ENCODE measurements at places on chromosomes 16 and 17.

DNA sequence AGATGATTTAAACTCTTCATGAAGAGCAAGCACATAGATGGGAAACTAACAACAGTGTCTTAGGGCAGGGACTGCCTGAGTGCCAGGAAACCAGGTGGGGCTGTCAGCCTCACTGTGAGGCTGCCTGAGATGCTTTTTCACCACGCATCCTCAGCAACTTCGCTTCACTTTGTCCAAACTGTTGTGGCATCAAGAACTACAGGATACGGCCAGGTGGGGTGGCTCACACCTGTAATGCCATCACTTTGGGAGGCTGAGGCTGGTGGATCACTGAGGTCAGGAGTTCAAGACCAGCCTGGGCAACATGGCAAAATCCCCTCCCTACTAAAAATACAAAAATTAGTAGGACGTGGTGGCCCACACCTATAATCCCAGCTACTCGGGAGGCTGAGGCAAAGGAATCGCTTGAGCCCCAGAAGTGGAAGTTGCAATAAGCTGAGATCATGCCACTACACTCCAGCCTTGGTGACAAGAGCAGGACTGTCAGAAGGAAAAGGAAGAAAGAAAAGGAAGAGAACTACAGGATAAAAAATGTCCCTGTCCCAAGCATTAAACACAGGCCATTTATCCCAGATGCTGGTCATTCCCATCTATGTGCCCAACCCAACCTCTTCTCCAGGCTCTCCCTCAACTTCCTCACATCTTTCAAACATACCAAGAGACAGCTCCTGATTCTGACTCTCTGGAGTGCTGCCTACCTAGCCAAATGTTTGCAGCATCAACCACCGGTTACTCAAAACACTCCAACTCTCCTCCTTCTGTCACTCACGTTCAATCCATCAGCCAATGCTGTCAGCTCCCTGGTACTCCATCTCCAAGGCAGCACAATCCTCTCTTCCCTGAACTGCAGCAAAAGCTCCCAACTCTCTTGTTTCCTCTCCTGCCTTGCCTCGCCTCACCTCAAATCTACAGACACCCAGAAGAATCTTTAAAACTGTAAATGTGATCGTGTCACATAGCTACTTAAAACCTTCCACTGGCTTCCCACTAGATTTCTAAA lies 1.6 kb downstream of the EIF4A3 start:
- no peak for DNase-seq

DNA sequence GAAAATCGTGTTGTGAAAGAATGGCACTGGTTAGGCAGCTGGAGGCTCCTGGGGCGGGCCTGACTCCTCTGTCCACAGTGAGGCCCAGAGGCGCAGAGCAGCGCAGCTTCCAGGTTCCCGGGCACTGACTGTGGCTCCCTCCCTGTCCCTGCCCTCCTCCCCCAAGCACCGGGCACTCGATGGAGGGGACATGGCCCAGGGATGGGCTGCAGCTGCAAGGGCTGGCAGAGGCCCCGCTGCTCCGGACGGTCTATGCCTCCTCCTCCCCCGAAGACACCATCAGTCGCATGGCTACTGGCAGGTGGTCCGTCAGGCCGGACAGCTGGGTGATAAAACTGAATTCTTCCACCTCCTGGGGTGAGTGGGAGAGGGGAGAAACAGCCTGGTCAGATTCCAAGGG lies 50.1 kb downstream of the PRMT7 start:
- DNase-seq: no peak

DNA sequence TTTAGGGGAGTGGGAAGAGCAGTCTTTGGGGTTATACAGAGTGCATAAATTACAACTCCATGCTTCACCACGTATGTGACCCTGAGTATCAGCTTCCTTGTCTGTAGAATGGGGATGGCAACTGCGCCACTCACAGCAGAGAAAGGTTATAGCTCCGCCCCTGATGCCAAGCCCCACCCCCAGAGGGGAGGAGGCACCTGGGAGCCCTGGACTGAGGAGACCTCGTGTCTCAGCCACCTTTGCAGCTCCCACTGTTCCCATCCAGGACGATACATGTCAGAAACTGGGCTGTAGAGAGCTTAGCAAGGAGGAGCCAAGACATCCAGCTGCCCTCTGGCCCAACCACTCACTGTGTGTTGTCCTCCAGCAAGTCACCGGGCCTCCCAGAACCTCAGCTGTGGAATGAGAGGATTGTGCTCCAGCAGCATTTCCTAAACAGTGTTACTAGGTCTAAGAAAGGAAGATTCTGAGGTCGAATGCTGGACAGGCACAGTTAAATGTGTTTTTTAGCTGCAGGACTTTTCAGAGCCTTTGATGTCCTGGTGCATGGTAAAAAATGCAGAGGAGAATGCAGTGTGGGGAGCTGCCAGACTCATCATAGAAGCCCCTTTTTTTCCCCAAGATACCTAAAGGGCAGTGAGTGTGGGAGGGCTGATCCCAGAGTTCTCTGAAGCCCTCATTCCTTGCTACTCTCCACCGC lies 49.4 kb downstream of the BEAN1 start:
- no peak for DNase-seq

GRCh38 chr16:2386990-2387389 lies 42.3 kb upstream of the CCNF start:
- DNase-seq: peak; percentile 10

- DNase-seq: no peak
Observed at GRCh38 chr17:37672548-37673078, 29.4 kb upstream of the DDX52 start.

DNA sequence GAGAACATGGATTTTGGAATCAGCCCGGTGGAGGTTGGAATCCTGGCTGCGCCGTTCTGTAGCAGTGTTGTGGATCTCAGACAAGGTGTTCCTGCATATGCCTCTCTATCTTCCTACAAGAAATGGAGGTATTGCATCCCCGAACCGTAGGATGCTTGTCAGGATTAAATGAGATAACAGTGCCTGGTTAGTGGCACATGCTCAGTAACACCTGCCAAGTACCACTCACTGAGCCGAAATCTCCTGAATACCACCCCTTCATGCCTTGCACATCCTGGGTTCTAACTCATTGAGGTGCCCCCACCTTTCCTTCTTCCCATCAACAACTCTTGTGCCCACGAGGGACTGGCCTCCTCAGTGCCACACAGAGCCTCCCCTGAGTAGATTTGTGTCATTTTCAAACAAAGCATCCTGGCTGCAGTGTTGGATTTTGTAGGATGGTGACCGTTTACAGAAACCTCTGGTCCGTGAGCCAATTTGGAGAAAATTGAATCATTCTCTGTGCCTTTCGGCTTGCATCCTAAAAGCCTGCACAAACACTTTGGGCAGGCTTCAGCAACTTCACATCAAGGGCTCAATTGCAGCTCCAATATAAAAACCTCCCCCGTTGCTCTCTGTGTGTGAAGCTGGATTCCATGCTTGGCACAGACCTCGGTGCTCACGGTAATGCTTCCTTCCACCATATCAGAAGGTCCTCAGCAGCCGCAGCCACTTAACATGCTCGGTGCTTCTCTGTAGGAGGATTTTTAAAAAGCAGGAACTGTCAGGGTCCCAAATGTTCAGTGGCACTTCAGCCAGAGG lies 84.2 kb downstream of the WWOX start:
- peak; percentile 53 for DNase-seq

- DNase-seq: no peak
Observed at GRCh38 chr17:77321649-77322513, 181.1 kb downstream of the SEC14L1 start.

- DNase-seq: peak; percentile 94
Observed at GRCh38 chr17:64975318-64976087, 56.2 kb upstream of the LRRC37A3 start.

DNA sequence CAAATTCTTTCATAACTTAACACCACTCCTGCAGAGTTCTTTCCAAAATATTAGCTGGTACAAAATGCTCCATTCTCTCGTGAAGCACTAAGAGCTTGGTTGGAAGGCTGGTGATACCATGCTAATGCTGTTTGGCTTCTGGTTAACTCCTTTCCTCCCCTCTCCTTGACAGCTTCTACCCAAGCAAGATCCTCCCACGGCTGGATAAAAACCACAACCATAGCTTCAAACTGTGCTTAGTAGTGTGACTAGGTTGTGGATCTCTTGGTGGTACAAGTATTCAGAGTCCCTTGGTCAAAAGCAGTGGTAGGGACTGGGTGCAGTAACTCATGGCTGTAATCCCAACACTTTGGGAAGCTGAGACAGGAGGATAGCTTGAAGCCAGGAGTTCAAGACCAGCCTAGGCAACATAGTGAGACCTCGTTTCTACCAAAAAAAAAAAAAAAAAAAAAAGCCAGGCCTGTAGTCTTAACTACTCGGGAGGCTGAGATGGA lies 2.3 kb downstream of the PHAF1 start:
- no peak for DNase-seq

All from NCI-H2081 (cell line).